ENCODE measurements at places on chromosomes 1 and 21.

GRCh38 chr1:95096218-95096841 is 20.8 kb upstream of the TLCD4 start:
- no peak for DNase-seq

DNA sequence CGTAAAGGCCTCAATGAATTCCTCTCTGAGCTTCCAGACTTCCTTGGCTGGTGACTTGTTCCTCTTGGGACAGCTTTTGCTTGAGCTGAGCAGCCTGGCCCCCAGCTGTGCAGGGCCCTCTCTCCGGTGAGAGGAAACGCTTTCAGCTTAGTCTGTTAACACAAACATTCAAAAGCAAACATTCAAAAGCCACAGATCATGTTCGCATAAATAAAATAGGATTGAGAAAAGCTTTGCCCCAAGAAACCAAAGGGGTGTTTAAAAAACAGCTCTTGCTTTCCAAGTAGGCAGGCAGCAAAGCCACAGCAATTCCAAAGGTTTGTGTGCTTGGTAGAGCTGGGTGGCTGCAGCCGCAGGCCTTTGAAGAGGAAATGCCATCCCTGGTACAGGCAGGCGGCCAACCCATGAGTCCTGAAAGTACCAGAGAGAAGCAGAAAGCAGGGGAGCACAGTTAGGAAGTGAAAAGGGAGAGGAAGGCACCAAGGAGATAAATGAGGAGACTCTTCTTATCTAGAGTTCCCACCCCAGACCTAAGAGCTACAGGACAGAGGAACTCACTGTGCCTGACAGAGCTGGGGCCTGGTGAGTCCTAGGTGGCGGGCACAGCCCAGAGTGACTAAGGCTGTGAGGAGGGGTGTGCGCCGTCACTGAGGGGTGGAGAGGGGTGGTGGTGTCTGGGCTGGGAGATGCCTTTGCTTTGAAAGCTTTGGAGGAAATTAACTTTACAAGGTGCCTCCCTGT is 48.4 kb downstream of the CCN1 start:
- DNase-seq, result no peak

DNA sequence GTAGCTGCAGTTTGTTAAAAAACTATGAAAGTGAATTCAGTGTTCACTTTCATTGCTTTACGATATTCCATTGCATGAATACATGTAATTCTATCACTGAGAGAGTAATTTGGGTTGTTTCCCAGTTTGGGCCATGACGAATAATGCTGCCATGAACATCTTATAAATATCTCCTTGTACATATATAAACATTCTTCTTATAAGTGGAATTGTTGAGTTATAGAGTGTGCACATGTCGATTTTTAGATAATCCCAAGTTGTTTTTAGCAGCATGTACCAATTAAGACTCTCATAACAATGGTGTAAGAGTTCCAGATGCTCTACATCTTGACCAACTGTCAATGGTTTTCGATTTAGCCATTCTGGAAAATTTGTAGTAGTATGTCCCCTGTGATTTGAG is 40.9 kb downstream of the ALG6 start:
- no peak for DNase-seq

- DNase-seq, result no peak
Observed at GRCh38 chr1:154406886-154407197, 1.7 kb downstream of the IL6R start.

DNA sequence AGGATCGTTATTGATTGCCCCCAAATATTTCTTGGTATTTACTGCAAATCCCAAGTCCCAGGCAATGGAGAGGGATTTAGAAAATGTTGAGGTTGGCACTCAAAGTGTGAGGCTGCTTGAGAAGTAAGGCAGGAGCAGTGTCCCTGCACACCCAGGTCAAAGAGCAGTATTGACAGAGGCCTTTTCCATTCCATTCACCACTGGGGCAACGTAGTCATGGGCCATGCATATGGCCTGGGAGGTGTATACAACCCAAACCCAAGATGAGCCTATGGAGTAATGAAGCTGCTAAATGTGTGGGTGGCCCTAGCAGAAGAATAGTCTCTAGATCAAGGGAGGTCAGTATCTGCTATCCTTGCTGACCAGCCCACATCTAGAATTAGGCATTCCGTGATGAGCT is 245.6 kb downstream of the FOXD2 start:
- no peak for DNase-seq

GRCh38 chr1:6026095-6026809 is 19.4 kb upstream of the KCNAB2 start:
- peak; percentile 97 for DNase-seq

- no peak for DNase-seq
Observed at GRCh38 chr1:24110642-24111261, 1.2 kb downstream of the MYOM3 start.

GRCh38 chr1:150559656-150560010 is 10.4 kb downstream of the ADAMTSL4 start:
- no peak for DNase-seq

DNA sequence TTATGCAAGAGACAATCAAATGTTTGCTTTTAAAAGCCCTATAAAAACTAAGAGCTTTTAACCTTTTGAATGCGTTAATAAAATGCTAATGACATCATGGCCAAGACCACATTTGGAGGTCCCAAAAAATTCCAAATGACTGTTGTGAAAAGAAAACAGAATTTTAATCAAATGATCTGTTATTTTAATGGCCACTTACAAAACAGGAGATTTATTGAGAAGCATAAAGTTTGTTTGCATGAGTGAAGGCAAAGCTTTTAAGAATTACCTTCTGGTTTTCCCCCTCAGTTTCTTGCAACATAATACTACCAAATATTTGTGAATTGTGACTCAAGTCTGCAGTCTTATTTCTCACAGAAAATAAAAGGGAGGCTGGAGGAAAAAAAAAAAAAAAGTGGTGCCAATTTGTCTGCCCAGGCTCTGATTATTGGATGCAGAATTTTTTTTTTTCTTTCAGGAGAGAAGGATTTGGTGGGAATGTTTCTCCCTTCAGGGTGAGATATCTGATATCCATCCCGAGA is 60.7 kb downstream of the GORAB start:
- no peak for DNase-seq

DNA sequence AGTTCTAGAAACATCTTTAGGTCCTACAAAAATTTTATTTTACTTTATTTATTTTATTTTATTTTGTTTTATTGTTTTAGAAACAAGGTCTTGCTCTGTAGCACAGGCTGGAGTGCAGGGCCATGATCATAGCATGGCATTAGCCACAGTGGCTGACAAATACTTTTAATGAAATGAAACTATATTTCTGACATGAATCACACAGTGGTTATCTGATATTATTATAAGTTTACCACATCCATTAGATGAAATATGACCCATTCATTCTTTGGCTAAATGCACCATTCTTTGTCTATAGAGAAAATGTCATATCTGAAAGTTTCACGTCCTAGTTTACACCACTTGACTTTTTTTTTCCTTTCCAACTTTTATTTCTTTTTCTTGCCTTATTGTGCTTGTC is 613.4 kb upstream of the ADAMTS5 start:
- DNase-seq, result no peak

DNA sequence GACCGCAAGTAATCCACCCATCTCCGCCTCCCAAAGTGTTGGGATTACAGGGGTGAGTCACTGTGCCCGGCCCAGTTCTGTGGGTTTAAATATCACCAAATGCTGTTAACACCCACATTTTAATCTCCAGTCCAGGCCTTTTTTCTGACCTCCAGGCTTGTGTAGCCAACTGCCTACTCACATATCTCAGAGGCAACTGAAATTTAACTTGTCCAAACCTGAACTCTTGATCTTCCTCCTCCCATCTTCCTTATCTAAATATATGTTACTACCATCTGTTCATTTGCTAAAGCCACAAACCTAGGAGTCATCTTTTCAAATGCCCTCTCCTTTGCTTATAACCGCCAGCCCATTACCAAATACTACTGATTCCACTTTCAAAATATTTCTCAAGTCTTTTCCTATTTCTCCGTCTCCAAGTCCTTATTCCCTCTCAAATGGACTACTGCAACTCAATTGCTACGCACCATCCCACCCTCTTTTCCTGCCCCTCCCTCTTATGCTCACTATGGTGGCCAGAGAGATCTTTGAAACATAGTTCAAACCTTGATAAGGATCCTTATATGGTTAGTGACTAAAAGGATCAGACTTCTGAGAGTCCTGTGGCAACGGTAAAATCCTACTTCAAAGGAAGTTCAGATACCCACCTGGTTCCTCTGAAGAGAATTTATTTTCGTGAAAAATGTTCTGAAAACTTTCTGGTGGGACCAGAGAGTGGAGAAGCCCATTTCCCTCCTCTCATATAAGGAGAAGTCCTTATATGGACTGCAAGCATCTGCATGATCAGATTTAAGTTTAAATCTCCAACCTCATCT is 78.5 kb upstream of the CDC42BPA start:
- DNase-seq, result no peak

GRCh38 chr1:66699213-66699612 is 53.0 kb upstream of the DYNLT5 start:
- DNase-seq, result no peak

GRCh38 chr1:59199719-59200376 is 97.0 kb upstream of the FGGY start:
- DNase-seq, result no peak

GRCh38 chr1:234310460-234310817 is 62.8 kb upstream of the COA6 start:
- DNase-seq, result no peak

Measured in activated CD4-positive, alpha-beta T cell treated with anti-CD3 and anti-CD28 coated beads for 48 hours (primary cell).